Activated naive CD4-positive, alpha-beta T cell (primary cell): ENCODE measurements at places on chromosomes 2 and 18.

DNA sequence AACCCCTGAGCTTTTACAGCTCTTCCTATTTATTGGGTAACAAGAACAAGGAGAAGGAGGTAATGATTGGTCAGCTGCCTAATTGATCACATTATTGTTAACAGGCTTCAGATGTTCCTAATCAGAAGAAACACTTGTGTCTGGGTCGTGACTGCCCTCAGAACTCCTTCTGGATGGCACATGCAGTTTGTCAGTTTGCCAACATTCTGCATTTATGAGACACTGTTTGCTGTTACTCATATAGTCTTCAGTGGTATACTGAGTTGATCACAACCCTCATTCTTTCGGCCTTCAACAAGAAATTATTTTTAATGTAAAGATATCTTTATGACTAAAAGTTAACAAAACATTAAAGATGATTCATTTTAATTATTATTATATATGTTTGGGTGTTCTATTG is 95.7 kb upstream of the DOCK10 start:
- DNase-seq = no peak

DNA sequence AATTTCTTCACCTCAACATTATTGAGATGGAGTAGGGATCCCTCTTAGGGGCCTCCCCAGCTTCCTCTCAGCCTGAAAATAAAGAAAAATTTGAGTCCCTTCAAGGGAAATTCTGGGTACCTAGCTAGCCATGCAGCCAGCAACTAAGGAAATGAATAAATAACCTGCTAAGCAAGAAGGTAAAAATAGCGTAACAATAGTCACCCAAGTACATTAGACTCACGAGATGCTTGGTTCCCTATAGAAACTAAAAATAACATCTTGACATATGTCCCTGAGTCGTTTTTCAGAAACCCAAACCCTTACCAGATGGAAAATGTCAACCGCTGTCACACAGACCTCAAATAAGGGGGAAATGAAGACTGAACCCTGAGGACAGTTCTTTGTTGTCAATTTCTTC is 51.9 kb downstream of the CACNB4 start:
- no peak for DNase-seq

- no peak for DNase-seq
Measured at GRCh38 chr2:130896813-130897212, 60.1 kb downstream of the ARHGEF4 start.

DNA sequence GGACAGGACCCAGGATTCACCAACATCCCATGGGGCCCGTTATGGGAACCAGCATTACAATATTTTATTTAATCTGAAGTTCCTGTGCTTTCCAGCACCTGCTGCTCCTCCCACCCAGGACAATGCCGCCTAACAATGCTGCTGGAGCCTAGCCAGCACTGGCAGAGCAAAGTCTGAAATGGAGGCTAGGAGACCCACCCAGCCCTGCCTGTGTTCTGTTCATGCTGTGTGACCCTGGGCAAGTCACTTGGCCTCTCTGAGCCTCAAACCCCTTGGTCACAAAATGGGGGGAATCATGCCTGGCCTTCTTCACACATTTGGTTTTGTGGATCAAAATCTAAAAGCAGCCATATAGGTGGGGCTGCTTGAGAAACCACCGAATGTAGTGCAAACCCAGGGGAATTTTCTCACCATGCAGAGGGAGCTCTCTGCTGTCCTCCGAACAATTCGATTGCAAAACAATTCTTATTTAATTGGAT is 38.5 kb upstream of the ODC1 start:
- no peak for DNase-seq

GRCh38 chr2:140199312-140199711 is 1419.1 kb upstream of the NXPH2 start:
- DNase-seq = no peak

GRCh38 chr2:137178951-137179377 is 413.6 kb downstream of the THSD7B start:
- DNase-seq = no peak

DNA sequence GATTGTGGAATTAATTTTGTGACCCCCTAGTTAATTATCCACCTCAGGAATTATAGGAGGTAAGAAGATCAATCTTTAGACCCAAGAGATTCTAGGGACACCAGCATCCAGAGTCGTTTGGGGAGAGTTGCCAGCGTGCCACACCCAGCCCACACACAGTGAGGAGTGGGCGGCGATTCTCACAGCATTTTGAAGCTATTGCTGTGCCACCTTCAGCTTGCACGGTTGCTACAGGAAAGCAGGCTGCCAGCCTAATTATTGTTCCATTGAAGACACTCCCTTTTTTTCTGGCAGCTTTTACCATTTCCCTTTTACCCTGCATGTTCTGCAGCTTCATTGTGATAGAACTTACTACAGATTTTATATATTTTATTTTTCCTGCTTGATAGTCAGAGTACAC is 13.1 kb upstream of the MYL12A start:
- no peak for DNase-seq

GRCh38 chr18:58612315-58613055 is 16.4 kb downstream of the ALPK2 start:
- no peak for DNase-seq
